ENCODE measurements at places on chromosomes 4 and X. TPM values are rescaled to one million over a fixed set of nuclear protein-coding genes. Genes with fewer than 3 reads are reported as not detected.

- H3K4me3 ChIP-seq = no peak overlapping the region
- H3K27me3 ChIP-seq = no peaks in the 10 kb centered on the region
- H3K27ac ChIP-seq = no peak overlapping the region
- no peaks in the 10 kb centered on the region for H3K4me1 ChIP-seq
- DNase-seq = no peak
Observed at GRCh38 chrX:113001836-113002235, 161.2 kb upstream of the AMOT start.

DNA sequence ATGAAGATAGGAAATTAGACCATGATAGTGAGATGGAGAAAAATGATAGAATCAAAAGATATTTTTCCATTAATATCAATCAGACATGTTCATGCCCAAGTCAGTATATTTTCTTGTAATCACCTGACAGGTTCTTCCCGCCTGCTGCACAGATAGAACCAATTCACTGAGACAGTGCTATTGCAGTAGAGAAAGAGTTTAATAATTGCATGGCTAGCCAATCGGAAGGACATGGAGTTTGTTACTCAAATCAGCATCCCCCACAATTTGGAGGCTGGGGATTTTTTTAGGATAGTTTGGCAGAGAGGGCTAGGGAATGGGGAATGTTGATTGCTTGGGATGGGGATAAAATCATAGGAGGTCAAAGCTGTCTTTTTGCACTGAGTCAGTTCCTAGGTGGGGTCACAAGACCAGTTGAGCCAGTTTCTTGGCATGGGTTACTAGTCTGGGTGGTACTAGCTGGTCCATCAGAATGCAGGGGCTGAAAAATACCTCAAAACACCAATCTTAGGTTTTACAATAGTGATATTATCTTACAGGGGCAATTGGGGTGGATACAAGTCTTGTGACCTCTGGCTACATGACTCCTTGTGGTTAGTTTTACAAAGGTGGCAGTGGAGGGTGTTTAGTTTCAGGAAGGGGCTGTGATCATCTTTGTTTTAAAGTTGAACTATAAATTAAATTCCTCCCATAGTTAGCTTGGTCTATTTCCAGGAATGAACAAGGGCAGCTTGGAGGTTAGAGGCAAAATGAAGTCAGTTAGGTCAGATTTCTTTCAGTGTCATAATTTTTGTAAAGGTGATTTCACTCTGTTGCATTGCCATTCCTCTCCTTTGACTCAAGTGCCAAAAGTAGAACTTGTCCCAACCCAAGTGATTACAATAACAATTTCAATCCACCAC, 100.3 kb upstream of the PDE5A start:
- peaks cover 81% of the 10 kb centered on the region for H3K4me1 ChIP-seq
- H3K36me3 ChIP-seq = no peaks in the 10 kb centered on the region
- H3K27me3 ChIP-seq = no peaks in the 10 kb centered on the region
- DNase-seq = peak; percentile 67

DNA sequence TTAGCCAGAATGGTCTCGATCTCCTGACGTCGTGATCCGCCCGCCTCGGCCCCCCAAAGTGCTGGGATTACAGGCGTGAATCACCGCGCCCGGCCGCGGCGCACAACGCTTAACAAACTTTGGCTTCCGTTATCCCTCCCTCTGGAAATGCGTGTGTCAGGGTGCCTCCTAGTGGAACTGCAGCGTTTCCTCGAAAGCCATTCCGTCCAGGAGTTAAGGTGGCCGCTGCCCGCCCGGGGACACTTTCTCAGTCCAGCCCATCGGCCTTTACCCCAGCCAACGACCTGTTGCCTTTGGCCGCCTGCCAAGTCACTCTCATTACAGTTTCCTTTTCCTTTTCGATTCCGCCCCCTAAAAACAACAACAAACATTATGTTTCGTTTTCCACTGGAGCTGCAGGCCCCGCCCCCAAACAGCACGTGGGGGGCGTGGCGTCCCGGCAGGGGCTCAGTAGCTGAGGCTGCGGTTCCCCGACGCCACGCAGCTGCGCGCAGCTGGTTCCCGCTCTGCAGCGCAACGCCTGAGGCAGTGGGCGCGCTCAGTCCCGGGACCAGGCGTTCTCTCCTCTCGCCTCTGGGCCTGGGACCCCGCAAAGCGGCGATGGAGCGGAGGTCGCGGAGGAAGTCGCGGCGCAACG, at the start of gene HERC5:
Gene HERC5 (plus strand): TSS at position 450 of the 637 bp plus-strand sequence. CDS start 151 bp downstream, at position 601.
- peak within 1 kb of the TSS; percentile 60 for H3K27ac ChIP-seq
- no peaks in the 10 kb centered on the region for H3K36me3 ChIP-seq
- DNase-seq = peak; percentile 95
- peaks cover 8% of the 10 kb centered on the region for H3K4me1 ChIP-seq
- peaks cover 16% of the 10 kb centered on the region for H3K27me3 ChIP-seq

DNA sequence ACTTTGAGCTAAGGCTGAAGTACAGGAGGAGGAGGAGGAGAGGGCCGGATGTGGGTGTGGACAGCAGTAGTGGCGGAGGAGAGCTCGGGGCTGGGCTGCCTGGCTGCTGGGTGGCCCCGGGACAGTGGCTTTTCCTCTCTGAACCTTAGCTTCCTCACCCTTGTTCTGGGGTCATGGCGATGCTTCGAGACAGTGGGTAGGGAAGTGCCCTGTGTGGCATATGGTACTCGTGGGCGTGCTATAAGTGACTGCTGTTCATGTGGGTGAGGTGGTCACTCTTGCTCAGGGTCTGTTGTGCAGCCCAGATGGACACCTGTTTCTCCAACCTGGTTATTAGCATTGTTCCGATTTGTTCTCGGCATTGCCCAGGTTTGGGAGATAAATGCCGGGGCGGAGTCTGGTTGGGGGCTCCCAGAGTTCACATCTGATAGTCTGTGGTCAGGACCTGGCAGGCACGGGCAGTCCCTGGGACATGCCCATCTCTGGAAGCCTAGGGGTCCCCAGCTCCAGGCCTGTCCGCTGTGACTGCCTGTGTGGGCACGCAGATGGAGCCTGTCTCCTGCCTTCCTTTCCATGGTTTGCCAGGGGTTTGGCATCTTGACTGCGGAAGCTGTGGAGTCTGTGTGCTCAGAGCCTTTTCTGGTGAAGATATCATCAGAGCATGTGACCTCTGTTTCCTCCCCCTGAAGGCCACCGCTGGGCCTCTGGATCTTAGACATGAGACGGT, 4.9 kb upstream of the CPZ start:
- H3K27ac ChIP-seq = no peak overlapping the region
- H3K27me3 ChIP-seq = no peaks in the 10 kb centered on the region
- H3K4me1 ChIP-seq = peaks cover 73% of the 10 kb centered on the region
- DNase-seq = no peak

- no peak for DNase-seq
- peak overlapping the region; percentile 73 for H3K4me3 ChIP-seq
- no peaks in the 10 kb centered on the region for H3K27me3 ChIP-seq
- H3K4me1 ChIP-seq = peaks cover 35% of the 10 kb centered on the region
Observed at GRCh38 chrX:153722704-153723350, 1.4 kb downstream of the BCAP31 start.

DNA sequence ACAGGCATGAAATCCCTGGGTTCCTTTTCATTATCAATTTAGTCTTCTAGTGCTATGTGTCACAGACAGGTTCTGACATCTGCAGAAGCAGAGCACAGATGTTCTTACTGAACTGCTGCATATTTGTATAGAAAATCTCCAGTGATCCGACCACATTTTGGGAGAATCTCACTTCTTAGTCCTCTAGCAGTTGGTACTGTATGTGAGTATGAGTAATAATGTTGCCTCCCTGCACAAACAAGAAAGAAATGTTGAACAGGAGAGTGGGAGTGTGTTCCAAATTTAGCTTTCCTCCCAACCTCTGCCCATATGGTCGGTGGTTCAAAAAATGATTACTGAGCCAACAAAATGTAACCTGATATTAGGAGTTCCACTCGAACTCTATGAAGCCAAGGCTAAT, 165.3 kb upstream of the GPC4 start:
- H3K27ac ChIP-seq = no peak overlapping the region
- DNase-seq = no peak
- H3K36me3 ChIP-seq = no peaks in the 10 kb centered on the region
- H3K4me1 ChIP-seq = peaks cover 14% of the 10 kb centered on the region

DNA sequence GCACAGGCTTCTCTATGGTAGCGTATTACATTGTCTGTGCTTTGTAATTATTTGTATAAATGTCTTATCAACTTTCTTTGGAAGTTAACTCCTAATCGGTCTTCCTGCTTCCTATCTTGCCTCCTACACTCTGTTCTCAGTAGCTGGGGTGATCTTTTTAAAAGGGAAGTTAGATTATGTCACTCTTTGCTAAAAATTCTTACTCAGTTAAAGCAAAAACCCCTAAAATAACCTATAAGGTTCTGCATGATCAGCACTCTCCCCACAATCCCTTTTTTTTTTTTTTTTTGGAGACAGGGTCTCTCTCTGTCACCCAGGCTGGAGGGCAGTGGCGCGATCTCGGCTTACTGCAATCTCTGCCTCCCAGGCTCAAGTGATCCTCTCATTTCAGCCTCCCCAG, 2.6 kb upstream of the PRPS1 start:
- H3K36me3 ChIP-seq = no peaks in the 10 kb centered on the region
- no peak overlapping the region for H3K4me3 ChIP-seq
- H3K27me3 ChIP-seq = no peaks in the 10 kb centered on the region
- H3K4me1 ChIP-seq = peaks cover 17% of the 10 kb centered on the region

DNA sequence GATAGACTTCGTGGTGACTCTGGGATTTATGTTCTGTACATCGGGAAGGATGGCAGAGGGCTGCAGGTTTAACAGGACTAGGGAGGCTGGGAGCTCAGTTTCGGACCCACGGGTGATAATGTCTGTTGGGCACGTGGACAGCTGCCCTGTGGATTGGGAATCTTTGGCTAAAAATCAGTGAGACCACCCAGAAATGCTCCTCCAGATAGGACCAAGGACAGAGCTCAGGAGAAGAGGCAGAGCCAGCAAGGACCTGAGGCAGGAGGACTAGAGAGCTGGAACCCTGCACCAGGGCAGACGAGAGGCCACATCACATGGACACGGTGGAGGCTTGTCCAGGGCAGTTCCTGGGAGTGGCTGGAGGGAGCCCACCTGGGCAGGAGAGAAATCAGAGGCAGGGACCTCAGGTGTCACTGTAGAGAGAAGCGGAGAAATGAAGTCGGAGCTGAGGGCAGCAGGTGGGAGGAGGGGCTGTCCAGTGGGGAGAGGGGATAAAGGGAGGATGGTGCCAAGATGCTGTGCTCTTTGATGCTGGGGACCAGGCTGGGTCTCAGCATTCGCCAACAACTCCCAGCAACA, 79.2 kb downstream of the CPZ start:
- H3K4me1 ChIP-seq = no peaks in the 10 kb centered on the region
- H3K4me3 ChIP-seq = no peak overlapping the region
- no peaks in the 10 kb centered on the region for H3K36me3 ChIP-seq

DNA sequence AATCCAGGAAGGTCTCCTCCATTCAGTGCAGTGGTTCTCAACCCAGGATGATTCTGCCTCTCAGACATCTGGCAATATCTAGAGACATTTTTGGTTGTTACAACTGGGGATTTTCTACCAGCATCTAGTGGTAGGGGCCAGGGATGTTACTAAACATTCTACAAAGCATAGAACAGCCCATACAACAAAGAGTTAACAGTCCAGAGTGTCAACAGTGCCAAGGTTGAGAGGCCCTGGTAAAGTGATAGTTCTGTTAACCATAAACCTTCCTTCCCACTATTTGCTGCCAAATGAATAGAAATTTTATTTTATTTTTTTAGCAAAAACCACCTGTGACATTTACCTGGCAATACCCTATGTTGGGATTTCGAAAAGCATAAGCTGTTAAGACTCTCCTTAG, 92.8 kb upstream of the UCP1 start:
- peaks cover 4% of the 10 kb centered on the region for H3K36me3 ChIP-seq
- H3K4me1 ChIP-seq = no peaks in the 10 kb centered on the region
- H3K4me3 ChIP-seq = no peak overlapping the region
- DNase-seq = no peak
- no peaks in the 10 kb centered on the region for H3K27me3 ChIP-seq
- H3K27ac ChIP-seq = no peak overlapping the region

GRCh38 chr4:94653095-94653649, 104.6 kb upstream of the BMPR1B start:
- H3K4me1 ChIP-seq = 0 out of 2 replicates have a peak, but pooled peaks cover 18% of the 10 kb centered on the region
- H3K36me3 ChIP-seq = peaks cover 50% of the 10 kb centered on the region
- no peaks in the 10 kb centered on the region for H3K27me3 ChIP-seq
- no peak for DNase-seq
- H3K4me3 ChIP-seq = no peak overlapping the region
- no peak overlapping the region for H3K27ac ChIP-seq

- no peak overlapping the region for H3K4me3 ChIP-seq
- no peak for DNase-seq
- no peak overlapping the region for H3K27ac ChIP-seq
- H3K27me3 ChIP-seq = no peaks in the 10 kb centered on the region
Observed at GRCh38 chr4:24024157-24024556, 134.3 kb upstream of the PPARGC1A start.

DNA sequence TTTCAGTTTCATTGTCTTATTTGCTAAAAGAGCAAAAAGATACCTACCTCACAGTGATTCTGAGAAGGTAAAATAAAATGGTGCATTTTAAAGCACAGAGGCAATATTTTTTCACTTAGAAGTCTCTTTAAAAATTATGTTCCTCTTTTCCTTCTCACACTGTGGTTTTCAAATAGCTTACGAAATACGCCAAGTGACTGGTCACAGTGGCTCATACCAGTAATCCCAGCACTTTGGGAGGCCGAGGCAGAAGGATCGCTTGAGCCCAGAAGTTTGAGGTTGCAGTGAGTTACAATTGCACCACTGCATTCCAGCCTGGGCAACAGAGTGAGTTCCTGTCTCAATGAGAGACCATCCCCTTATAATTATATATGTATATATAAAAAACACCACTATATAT, 372.6 kb downstream of the FBXO8 start:
- no peaks in the 10 kb centered on the region for H3K36me3 ChIP-seq
- no peak overlapping the region for H3K27ac ChIP-seq
- H3K27me3 ChIP-seq = no peaks in the 10 kb centered on the region
- no peak overlapping the region for H3K4me3 ChIP-seq

DNA sequence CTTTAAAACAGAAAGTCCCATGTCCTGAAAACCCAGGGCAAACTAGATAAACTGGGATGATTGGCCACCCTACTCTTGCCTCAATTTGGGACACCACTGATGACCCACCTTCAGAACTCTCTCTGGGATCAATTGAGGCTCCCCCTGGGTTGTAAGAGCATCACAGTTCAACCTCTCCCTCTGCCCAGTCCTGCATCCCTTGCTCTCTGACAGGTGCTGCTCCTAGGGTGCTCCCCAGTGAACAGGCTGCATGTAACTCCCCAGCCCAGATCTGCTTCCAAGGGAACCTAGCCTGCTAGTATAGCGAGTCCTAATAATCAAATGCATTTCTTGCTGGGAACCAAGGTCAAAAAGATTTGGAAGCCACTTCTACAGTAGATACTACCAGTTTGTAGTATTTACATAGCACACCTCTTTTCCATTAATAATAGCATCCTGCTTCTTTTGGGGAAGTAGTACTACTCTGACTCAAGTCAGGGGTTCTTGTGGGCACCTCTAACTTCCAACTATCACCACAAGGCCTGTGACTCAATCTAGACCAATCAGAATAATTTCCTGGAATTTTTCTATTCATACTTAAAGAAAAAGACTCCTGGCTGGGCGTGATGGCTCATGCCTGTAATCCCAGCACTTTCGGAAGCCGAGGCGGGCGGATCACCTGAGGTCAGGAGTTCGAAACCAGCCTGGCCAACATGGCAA, 42.1 kb upstream of the SPINK2 start:
- H3K27ac ChIP-seq = no peak overlapping the region
- no peaks in the 10 kb centered on the region for H3K27me3 ChIP-seq
- no peak overlapping the region for H3K4me3 ChIP-seq
- H3K4me1 ChIP-seq = no peaks in the 10 kb centered on the region

GRCh38 chr4:1462009-1462767, 55.9 kb upstream of the NKX1-1 start:
- H3K27ac ChIP-seq = no peak overlapping the region
- H3K4me1 ChIP-seq = no peaks in the 10 kb centered on the region
- H3K36me3 ChIP-seq = no peaks in the 10 kb centered on the region
- H3K27me3 ChIP-seq = peaks cover 4% of the 10 kb centered on the region
- no peak overlapping the region for H3K4me3 ChIP-seq

Gene FHL1
- 104 TPM for total RNA-seq

Gene F9
- not detected for total RNA-seq

Gene FGFBP1
- total RNA-seq = not detected

Gene NPY1R
- not detected for total RNA-seq

Gene KLHL34
- total RNA-seq = not detected

Gene DMRTC1
- not detected for total RNA-seq

All from SJSA1 (cell line).